Stimulated activated CD4-positive, alpha-beta T cell treated with anti-CD3 and anti-CD28 coated beads, Interleukin-1b, Interleukin-23, amount 100 ng/mL, for 1 hour (primary cell): ENCODE measurements at places on chromosomes 3 and 15.

DNA sequence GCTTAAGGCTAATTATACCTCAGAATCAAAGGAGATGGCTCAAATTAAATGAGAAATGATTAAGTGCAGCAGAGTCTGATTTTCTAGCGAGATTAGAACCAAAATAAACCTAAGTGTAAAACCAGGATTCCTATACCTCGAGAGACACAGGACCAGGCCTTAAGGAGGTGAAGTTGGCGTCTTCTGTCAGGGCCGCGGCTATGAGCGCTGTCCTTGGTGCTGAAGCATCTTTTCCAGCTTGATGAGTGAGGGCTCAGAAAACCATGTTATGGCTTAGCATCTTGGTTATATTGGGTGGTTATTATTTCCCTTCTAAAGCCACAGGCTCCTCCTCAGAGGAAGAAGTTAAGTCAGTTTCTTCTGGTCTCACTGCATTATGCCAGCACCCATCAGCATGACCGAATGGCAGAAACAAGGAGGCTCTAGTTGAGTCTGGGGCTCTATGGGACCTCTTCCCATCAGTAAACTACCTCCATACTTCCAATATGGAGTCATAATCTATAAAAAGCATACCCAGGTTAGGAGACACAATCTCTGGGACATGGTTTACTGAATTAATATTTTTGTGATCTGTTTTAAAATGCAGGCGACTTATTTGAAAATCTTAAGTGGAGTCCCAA, 120.1 kb upstream of the NMNAT3 start:
- no peak for DNase-seq

GRCh38 chr3:162641907-162642306, 1145.3 kb downstream of the OTOL1 start:
- DNase-seq, result no peak

GRCh38 chr3:39191111-39191510, 1.3 kb downstream of the XIRP1 start:
- no peak for DNase-seq

GRCh38 chr15:23561914-23562313, 3.6 kb upstream of the MKRN3 start:
- DNase-seq, result no peak

DNA sequence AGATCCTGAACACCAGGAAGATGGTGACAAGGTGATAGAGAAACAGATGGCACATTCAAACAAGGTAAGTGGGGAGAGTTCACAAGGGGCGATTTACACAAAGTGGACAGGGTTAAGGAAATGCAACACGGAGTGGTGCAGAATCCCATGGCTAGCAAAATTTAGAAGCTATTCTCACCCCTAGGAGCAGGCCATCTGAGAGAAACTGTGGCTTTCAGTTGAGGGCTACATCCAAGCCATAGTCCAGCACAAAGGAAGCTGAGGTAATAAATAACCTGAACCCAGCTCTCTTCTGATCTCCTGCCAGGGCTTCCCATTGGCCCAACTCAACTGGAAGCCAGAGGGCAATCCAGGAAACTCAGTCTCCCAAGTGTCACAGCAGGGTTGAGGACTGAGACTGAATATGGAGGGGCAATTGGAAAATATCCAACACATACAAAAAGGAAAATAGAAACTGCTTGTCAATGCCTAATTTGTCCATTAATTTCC, 1.2 kb upstream of the ZNF445 start:
- no peak for DNase-seq

DNA sequence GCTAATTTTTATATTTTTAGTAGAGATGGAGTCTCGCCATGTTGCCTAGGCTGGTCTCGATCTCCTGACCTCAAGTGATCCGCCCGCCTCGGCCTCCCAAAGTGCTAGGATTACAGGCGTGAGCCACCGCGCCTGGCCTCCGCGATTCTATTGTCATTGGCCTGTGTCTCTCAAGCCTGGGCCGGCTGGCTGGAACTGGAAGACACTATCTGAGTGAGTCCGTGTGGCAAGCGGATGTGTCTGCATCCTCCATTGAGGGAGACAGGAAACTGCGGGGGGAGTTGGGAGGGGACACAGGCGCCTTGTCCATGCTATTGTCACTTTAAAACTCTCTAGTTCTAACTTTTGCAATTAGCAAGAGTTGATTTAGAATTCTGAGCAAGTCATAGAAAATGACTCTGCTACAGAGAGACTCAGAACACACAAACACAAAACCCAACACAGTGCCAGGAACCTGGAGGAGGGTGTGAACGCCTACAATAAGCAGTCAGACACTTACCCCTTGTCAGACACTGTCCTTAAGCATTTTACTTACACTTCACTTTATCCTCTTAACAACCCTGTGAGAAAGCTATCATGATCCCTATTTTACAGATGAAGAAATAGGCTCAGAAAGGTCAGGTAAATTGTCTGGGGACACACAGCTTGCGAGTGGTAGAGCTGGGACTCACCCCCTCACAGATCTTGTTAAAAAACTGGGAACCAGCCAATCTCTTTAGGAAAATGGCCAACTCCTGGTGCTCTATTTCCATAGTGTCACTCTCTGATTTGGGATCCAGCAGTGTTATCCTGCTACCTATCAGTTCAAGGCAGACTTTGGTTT, 38.7 kb downstream of the ANP32A start:
- DNase-seq, result no peak

DNA sequence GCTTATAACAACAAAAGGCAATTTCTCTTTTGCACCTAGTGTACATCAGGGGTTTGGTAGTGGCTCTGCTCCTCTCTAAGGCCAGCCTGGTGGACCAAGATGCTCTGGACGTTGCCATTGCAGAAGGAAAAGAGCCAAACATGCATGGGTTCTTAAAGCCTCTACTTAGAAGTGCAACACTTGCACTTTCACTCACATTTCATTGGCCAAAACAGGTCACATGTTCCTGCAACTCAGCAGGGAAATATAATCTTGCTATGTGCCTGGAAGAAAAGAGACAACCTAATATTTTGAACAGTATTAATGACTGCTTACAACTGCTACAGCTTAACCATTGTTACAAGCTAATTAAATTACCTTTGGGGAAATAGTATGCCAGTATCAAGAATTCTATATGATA, 182.9 kb downstream of the IL5RA start:
- DNase-seq, result no peak

GRCh38 chr3:196872316-196872715, 4.6 kb downstream of the SENP5 start:
- DNase-seq, result no peak

- no peak for DNase-seq
Observed at GRCh38 chr3:180058238-180058637, 21.5 kb upstream of the PEX5L start.

- no peak for DNase-seq
Observed at GRCh38 chr15:64897345-64897985, 14.2 kb upstream of the ANKDD1A start.

GRCh38 chr3:128060473-128061381, 8.5 kb downstream of the SEC61A1 start:
- no peak for DNase-seq
